ENCODE measurements at places on chromosomes 6 and 20.
A peak's percentile ranks its signal among the peaks of the same experiment; 100 is the strongest.

GRCh38 chr6:26022132-26022472 lies 59.5 kb downstream of the TRIM38 start:
- peak; percentile 71 for DNase-seq

GRCh38 chr20:60055740-60056139 lies 97.5 kb downstream of the CDH26 start:
- peak; percentile 67 for DNase-seq

- no peak for DNase-seq
Measured at GRCh38 chr6:2216794-2217383, 28.5 kb downstream of the GMDS start.

GRCh38 chr6:109302176-109302575 lies 80.1 kb downstream of the CD164 start:
- DNase-seq, result no peak

GRCh38 chr6:138818496-138819194 lies 22.8 kb downstream of the ECT2L start:
- peak; percentile 47 for DNase-seq

DNA sequence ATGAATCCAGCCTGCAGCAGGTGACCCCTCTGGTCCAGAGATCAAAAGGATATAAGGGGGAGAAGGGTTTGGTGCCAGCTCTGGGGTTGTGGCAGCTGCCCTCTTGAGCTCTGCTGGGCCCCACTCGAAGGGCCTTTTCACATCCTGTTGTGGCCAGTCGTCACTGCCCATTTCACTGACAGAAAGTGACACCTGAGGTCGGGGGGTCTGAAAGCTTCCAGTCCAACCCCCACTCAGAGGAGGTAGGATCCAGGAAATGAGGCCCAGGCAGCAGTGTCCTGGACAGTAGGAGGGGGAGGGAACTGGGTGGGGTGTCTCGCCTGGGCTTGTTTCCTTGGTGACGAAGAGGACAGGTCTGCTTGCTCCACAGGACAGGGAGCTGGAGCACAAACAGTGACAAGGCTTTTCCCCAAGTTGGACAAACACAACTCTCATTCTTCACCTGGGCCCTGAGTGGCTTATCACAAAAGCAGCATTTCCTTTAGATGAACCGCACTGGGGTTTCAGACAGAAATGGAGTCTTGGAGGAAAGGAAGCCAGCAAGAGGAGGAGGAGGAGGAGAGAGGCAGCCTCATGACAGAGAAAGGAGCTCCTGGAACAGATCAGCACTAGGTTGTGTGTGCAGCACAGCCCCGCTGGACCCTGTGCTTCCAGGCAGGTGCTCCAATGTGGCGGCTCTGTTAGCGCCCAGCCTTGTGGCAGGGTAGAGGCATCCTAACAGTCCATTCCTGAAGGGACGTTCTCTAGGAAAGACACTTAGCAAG lies 11.0 kb downstream of the FRS3 start:
- peak; percentile 42 for DNase-seq

GRCh38 chr20:15564981-15565380 lies 1008.3 kb downstream of the KIF16B start:
- no peak for DNase-seq

GRCh38 chr20:57996465-57996864 lies 232.0 kb downstream of the ANKRD60 start:
- no peak for DNase-seq

GRCh38 chr20:39745380-39745779 lies 783.2 kb downstream of the DHX35 start:
- DNase-seq, result no peak

- DNase-seq, result peak; percentile 58
Measured at GRCh38 chr20:5864873-5865587, 85.3 kb downstream of the TRMT6 start.

DNA sequence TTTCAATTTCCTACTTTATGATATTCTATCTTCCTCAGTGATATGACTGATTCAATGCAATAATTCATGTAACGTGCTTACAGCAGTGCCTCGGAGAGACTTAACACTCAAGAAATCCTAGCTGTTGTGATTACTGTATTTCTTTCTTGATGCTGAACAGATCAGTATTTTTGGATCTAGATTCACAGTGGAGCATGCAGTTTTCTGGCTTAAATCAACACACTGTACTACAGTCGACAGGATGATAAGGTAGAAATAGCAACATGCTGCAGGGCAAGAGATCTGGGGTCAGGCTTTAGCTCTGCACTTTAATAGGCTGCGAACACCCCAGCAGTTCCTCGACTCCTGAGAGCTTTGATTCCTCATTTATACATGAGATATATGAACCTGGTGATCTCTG lies 161.0 kb downstream of the AIG1 start:
- DNase-seq, result no peak

GRCh38 chr20:25077610-25078169 lies 4.3 kb downstream of the VSX1 start:
- DNase-seq, result peak; percentile 33

All from epithelial cell of esophagus (primary cell).